ENCODE measurements at places on chromosomes 3 and 15. TPM values are rescaled to one million over a fixed set of nuclear protein-coding genes. Genes with fewer than 3 reads are reported as not detected.

The ZSCAN2 gene
- total RNA-seq: 4.6 TPM

The FAM43A gene
- total RNA-seq: 53.9 TPM

DNA sequence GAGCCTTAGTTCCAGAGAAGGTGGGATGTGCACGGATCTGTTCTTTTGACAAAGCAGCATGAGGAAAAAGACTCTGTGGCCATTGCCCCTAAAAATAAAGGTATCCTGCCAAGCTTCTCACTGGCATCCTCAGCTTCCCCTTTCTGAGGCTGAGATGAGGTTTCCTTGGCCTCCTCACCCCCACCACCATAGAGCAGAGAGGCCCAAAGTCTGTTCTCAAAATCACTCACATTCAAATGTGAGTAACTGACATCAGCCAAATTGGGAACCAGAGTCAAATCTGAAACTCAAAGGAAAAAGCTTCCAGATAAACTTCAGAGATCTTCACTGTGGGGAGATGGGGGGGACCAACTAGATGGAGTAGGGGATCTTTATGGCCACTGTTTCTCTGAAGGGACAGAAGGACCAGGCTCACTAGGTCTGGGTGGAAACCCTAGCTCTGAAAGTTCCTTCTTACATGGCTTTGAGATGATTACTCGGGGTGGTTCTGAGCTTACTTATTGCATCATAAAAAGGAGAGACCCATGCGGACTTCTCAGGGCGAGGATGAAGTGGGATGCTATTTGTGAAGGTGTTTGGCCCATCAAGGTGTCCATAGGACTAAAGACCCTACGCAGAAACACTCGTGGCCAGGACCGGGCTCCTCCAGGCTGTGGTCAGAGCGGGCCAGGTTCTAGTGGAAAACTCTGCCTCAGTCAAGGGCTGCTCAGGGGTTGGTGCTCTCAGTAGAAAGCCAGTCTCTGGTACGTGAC, 61.5 kb upstream of the MEF2A start:
- DNase-seq: no peak
- H3K4me1 ChIP-seq: peaks cover 22% of the 10 kb centered on the region
- H3K27ac ChIP-seq: no peak overlapping the region
- no peak overlapping the region for H3K4me3 ChIP-seq

GRCh38 chr15:29687204-29687815, 135.0 kb downstream of the TJP1 start:
- peak; percentile 51 for DNase-seq
- H3K4me1 ChIP-seq: no peaks in the 10 kb centered on the region
- no peaks in the 10 kb centered on the region for H3K36me3 ChIP-seq
- H3K4me3 ChIP-seq: no peak overlapping the region
- H3K27me3 ChIP-seq: no peaks in the 10 kb centered on the region
- H3K27ac ChIP-seq: no peak overlapping the region
